OCI-LY7 (cell line): ENCODE measurements at places on chromosomes 12 and 14.

- peak; percentile 95 for DNase-seq
Measured at GRCh38 chr12:106760184-106760531, 14.3 kb upstream of the RIC8B start.

GRCh38 chr14:103523575-103523954 lies 935 bp upstream of the CKB start:
- DNase-seq: no peak

DNA sequence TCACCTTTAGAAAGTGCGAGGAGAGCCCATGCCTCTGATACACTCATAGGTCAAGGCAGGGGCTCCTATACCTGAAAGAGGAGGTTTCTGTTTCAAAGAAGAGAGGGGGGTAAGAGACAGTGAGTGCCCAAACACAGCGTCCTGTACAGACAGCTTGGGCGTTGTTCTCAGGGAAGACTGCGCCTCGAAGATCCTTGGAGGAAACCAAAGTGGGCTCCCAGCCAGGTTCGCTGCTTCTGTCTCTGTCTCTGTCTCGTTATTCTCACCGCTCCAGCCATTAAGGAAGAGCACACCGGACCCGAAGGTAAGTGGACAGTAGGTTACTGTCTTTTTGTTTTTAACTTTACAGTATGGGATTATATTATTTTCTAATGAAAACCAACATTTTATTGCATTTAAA lies 5.8 kb upstream of the IFI27 start:
- no peak for DNase-seq

GRCh38 chr14:74907744-74908143 lies 15.3 kb downstream of the RPS6KL1 start:
- DNase-seq: no peak

- DNase-seq: no peak
Measured at GRCh38 chr14:47262801-47263200, 412.6 kb downstream of the MDGA2 start.

DNA sequence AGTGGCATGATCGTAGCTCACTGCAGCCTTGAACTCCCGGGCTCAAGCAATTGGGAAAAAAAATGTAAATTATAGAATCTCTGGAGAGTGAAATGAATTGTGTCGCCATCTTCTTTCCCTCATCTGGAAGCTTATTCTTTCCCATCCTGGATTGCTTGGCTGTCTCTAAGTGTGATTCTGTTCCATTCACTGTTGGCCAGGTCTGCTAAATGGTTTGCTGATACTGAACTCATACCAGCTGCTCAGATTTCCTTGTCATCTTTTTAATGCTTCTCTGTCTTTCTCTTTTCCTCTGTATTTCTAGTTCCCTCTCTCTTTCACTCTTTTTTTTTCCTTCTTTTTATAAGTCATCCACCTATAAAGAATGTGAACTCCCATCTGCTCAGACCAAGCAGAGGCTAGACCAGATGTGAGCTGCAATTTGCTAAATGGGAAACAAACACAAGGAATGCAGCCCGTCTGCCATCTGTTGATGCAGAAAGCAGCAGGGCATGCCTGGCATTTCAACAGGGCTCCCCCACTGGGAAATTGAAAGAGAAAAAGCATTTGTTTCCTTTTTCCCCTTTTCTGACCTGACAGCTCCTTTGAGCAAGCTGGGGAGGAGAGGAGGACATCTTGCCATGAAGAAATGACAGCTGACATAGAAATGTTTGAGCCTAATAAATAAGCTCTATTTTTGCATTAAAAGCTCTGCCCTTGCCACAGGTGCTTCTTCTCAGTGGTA lies 1823.6 kb upstream of the FLRT2 start:
- DNase-seq: no peak

- DNase-seq: peak; percentile 58
Measured at GRCh38 chr12:117119592-117120198, 20.5 kb upstream of the TESC start.

GRCh38 chr14:24054324-24054641 lies 2.5 kb downstream of the CARMIL3 start:
- no peak for DNase-seq

- no peak for DNase-seq
Measured at GRCh38 chr12:95976416-95976832, 19.7 kb downstream of the HAL start.

DNA sequence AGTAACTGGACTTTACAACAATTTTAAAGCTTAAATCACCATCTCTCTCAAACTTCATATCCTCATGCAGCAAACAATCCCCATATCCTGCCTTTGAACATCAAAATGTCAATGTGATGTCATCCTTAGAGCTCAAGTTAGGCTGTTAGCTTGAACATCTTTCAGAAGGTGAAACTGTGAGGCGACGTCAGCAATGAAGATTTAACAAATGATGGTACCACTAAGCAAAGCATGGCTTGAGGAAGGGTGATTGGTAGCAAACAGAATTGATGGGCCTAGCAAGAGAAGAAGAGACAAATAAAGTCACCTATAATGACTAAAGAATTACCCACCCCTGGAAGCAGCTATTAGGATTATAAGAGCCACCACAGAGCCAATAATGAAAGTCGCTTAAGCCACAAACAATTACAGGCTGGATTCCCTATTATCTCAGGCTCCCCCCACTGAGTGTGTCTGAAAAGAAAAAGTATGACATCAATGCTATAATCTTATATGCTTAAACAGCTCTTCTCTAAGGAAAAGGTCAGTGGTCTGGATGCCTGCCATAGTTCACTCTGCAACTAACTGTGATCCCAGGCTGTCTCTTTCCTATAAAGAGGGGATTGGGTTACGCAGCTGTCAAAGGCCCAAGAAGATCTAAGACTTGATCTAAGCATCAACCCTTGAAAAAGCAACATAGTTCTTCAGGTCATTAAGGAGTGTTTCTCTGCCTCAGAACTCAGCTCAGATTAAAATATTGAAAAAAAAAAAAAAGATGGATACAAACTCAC lies 18.1 kb downstream of the EGLN3 start:
- no peak for DNase-seq

DNA sequence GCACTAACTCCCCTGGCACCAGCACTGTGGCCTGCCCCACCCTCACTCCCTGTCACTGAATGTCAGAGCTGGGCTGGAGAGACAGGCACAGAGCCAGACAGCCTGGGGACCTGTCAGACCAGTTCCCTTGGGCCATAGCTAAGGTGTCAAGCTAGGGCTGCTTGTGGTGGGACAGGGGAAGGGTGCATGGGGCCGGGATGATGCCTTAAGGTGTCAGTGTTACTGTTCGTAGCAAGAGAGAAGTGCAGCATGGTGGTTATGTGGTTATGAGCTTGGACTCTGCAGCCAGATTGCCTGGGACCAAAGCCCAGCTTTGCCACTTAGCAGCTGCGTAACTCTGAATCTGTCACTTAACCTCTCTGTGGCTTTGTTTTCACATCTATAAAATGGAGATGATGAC lies 3.8 kb downstream of the RAPGEF3 start:
- no peak for DNase-seq

DNA sequence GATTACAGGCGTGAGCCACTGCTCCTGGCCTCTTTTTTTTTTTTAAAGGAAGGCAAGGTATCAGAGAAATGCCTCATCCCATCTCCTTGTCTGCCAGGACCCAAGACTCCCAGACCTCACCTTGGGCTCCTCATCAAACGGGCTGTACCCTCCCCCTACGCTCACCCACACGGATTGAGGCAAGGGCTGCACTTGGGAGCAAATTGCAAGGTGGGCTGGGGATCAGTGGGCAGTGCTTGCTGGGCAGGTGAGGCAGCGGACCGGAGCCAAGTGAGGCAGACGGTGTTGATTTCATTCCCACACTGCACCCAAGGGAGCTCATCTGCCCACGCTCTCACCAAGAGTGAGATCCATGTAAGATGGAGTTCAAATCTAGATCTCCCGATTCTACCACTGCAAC lies 41.0 kb upstream of the DICER1 start:
- DNase-seq: no peak

DNA sequence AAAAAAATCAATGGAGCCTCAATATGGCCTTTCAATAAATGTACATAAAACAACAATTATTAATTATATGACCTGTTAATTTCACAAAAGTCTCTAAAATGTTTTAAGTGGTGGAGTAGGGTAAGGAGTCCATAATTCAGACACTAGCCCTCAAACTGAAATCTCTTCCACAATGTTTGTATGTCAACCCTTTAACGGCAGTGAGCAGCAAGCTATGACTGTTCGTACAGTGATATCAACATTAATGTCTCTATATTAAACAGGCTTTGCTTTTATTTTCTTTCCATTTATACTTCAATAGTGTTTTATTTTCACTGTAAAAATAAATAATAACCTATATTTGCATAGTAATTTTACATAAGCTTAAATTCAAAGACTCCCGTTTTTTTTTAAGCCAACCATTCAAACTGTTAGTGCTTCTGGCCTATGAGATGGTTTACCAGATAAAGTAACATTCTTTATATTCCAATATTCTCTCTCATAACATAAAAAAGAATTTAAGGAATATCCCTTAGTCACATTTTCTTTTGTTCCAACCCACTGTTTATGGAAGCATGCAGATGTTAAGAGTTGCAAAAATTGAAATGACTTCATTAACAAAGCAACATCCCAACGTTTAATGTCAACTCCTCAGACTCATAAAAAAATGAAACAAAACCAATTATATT lies 2.3 kb downstream of the CDK17 start:
- no peak for DNase-seq

GRCh38 chr14:61527325-61528100 lies 167.8 kb upstream of the HIF1A start:
- DNase-seq: no peak

GRCh38 chr12:118420673-118421072 lies 44.3 kb downstream of the SUDS3 start:
- no peak for DNase-seq

- DNase-seq: no peak
Measured at GRCh38 chr14:64704743-64705380, 638 bp downstream of the PLEKHG3 start.

- DNase-seq: no peak
Measured at GRCh38 chr12:117328556-117329100, 32.8 kb downstream of the NOS1 start.

DNA sequence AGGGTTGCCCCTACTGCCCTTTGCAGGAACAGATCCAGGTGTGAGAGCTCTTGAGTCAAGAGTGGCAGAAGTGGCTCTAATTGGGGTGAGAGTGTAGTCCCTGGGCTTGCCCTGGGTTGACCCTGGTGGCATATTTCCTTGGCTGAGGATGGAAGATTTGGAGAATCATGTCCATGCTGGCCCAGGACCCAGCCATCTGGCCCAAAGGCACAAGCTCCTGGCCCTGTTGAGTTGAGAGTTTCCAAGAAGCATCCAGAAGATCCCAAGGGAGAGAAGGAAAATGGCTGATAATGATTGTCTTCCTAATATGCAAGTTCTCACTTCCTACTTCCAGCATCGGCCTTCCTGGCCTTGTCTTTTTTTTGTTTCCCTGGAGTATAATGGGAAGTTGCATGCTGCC lies 55.5 kb upstream of the SRSF5 start:
- DNase-seq: no peak

GRCh38 chr14:98773814-98774213 lies 498.2 kb downstream of the BCL11B start:
- no peak for DNase-seq

DNA sequence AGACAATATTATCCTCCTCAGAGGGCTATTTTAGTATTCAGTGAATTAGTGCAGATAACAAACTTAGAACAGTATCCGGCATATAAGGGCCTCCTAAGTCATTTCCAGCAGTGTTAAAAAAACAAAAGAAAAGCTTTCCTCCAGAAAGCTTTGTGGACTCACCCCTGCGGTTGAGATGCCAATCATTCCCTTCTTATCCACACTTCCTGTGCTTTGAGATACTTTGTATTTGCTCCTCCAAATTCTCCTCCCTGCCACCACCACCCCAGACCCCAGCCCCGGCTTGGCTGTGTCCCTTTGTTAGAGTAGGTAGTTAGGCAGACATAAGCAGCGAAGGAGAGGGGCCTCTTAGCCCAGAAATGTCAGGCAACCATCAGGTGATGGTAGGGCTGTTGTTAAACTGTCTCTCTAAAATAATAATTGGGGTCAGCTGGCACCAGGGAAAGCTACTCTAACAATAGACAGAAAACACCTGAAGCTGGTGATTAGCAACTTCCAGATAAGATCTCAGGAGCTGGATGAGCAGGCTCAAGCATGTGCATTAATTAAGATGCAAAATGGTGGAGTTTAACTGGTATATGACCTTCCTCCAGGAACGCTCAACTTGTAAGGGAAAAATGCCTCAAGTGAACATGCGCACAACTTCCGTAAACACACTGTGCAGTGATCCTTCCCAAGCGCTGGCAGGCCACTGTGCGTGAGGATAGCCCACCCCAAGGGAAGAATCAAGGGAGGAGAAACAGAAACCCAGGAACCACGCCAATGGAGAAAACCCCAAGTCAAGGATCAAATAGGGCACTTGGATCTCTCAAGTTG lies 152.1 kb upstream of the EEA1 start:
- no peak for DNase-seq

- DNase-seq: no peak
Measured at GRCh38 chr12:32988982-32989381, 92.4 kb upstream of the PKP2 start.

DNA sequence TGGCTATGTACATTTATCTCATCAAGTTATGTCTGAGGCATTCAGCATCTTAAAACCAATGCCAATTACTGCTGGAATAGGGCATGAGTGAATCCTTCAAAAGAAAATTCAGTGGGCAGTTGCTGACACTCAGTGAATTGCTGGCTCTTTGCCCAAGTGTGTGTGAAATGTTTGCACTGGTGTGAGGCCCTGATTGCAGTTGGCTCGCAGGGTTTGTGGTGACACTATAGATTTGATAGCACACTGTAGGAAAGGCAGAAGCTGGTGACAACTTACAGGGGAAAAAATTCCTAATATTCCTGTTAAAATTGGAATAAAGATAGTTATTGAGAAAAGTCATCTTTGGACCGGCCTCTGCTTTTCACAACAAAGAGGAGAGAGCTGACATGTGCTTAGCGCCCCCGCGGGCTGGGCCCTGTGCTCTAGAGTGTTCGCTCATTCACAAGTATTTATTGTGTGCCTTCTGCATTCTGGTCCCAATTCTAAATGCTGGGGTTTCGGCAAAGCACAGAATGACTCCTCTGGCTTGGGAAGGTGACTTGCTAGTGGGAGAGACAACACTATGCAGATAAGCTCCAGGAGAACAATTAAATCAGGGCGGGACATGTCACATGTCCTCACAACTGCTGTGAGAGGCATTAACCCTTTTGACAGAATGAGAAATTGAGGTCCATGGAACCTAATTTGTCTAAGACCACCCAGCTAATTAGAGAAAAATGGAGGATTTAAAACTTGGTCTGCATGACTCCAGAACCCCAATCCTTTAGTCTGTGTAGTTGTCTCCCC lies 418.7 kb downstream of the NPAS3 start:
- DNase-seq: no peak
